ENCODE measurements at places on chromosomes 3 and 15.

DNA sequence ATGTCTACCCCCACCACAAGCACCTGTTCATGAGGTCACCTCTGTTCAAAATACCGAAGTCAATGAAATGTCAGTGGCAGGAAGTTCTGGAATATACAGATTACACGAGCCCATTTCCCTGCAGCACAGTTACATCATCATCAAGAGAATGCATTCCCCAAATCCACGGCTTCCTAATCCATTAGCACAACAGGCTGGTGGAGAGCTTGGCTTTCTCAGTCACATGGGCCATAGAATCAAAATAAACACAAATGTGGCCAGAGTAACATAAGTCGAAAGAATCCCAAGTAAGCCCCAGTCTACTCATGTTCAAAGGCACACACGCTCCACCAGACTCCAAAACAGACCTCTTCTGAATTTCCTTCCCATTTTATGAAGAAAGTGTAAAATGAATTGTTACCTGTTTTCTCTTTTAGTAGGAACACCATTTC, 419.3 kb downstream of the MAGI1 start:
- peak; percentile 53 for DNase-seq

DNA sequence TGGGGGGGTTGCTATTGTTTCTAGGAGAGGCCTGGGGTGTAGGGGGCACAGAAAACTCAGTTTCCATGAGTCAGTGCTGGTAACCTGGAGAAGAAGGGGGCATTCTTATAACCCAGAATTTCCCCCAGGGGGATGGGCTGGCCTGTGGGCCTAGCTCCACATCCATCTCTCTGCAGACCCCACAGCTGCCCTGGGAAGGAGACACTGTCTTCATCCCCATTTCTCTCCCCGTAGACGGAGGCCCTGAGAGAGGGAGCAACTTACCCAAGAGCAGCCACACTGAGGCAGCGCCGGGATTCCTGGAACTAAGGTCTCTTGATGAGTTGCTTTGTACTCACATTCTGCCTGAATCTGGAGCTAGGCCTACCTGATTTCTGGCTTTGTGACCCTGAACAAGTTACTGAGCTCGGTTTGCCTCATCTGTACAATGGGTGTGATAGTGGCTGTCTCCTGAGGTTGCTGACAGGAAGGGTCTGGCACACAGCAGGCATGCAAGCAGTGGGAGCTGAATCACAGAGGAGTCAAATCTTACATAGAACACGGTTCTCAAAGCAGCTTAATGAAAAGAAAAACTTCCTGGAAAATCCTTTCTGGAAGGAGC, 55.0 kb upstream of the LCTL start:
- no peak for DNase-seq

DNA sequence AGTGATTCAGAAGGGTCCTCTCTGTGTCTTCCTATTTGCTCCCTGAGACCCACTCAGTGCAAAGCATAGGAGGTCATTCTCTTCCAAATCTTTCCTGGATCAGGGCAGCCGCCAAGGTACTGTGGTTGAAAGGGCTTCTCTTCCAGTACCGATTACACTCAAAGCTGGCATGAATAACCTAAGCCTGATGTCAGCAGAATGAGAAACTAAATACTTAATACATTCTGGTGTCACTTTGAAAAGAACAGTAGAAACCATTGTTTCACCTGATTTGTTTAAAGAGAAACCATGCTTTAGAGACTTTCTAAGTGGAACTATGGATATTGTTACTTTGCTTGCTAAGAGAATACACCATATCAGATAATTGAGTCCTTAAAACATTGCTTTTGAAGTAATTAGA, 50.2 kb downstream of the PDHB start:
- DNase-seq, result peak; percentile 66

GRCh38 chr3:122063908-122064307, 8.7 kb downstream of the CD86 start:
- DNase-seq, result no peak

- DNase-seq, result no peak
These were observed 27.4 kb upstream of the FOXB1 start for GRCh38 chr15:59976480-59977271.

- DNase-seq, result no peak
These were observed 1.0 kb downstream of the MAPKAPK3 start for GRCh38 chr3:50617911-50618481.

- peak; percentile 8 for DNase-seq
These were observed 19.9 kb upstream of the SCN10A start for GRCh38 chr3:38835939-38836338.

GRCh38 chr3:59886790-59887189, 837.0 kb upstream of the CFAP20DC start:
- no peak for DNase-seq

- DNase-seq, result no peak
These were observed 53.8 kb downstream of the UBE2E2 start for GRCh38 chr3:23256741-23257435.

- DNase-seq, result peak; percentile 67
These were observed 8.9 kb downstream of the ECE2 start for GRCh38 chr3:184284696-184285095.

GRCh38 chr3:32913790-32914446, 37.5 kb upstream of the CCR4 start:
- DNase-seq, result peak; percentile 93

DNA sequence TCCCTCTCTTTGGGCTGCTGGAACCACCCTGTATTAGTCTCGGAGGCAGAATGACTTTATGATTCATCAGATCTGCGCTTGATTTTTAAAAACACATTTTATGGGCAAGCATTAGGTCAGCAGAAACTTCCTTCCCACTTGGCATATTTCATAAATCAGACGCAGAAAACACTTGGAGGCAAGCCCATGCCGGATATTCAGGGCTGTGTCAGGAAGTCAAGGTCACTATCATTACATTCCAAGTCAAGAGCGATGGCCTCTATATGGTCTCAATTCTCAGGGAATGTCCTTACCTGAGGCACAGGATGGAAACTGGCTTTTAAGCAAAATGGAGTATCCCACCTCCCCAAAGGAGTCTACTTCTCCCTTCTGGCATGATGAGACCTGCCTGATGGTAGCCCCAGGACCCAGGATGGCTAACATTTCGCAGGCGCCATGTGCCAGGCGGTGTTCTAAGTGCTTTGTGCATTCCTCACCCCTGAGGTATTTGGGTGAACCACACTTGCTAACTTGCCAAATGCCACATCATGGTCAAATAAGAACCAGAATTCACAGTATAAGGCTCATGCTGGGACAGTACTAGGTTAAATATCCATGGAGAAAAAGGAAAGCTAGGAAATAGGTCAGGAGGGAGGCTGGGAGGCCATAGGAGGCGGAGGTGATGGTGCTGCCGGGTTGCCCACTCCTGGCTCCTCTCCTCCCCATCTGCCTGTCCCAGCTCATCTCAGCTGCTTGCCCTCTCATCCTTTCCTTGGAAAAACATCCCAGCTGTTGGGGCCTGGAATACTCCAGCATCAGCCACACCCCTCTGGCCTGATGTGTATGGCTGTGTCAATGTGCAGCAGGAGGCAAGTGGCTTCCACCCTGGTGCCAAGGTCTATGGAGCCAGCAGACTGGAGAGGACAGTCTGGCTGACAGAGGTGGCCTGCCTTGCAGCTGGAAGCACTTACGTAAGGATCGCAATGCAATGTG, 18.8 kb downstream of the BCL2L10 start:
- DNase-seq, result peak; percentile 81

DNA sequence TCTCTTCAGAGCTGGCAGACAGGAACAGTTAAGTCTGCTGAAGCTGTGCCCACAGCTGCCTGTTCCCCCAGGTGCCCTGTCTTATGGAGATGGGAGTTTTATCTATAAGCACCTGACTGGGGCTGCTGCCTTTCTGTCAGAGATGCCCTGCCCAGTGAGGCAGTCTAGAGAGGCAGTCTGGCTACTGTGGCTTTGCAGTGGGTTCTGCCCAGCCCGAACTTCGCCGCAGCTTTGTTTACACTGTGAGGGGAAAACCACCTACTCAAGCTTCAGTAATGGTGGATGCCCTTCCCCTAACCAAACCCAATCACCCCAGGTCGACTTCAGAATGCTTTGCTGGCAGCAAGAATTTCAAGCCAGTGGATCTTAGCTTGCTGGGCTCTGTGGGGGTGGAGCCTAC, 91.2 kb downstream of the SLC25A26 start:
- DNase-seq, result no peak

DNA sequence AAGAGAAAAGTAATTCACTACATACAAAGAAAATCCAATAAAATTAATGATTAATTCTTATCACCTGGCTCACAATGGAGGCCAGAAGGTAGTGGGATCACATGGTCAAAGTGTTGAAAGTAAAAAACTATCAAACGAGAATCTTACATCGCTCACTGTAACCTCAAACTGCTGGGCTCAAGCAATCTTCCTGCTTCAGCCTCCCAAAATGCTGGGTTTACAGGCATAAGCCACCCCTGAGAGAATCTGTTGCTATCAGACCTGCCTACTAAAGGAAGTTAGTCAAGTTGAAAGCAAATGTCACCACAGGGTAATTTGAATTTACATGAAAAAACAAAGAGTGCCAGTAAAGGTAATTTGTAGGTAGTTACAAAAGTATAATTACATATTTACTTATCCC, 103.3 kb downstream of the PCCB start:
- DNase-seq, result no peak
